Thoracic aorta endothelial cell (primary cell): ENCODE measurements at places on chromosomes 11 and 22. TPM values are rescaled to one million over a fixed set of nuclear protein-coding genes. Genes with fewer than 3 reads are reported as not detected.

TSPAN32 gene
- not detected in 2 replicates for total RNA-seq

TLCD5 gene
- 8.8 and 9.0 TPM in 2 replicates for total RNA-seq

TMEM218 gene
- 21.0 and 21.4 TPM in 2 replicates for total RNA-seq

TREH gene
- total RNA-seq: not detected in 2 replicates

B4GAT1 gene
- total RNA-seq: 20.2 and 29.2 TPM in 2 replicates

SWAP70 gene
- total RNA-seq: 209 and 247 TPM in 2 replicates

MOV10L1 gene
- total RNA-seq: 20.2 and 44.9 TPM in 2 replicates

TTC36 gene
- total RNA-seq: 0.27 and 0.50 TPM in 2 replicates

CRYBB3 gene
- not detected in 2 replicates for total RNA-seq

FOLR2 gene
- not detected in 2 replicates for total RNA-seq

CLDN25 gene
- total RNA-seq: not detected in 2 replicates

CRYBB2 gene
- total RNA-seq: 0.27 TPM in 1 of 2 replicates, not detected in the other

PSMD13 gene
- 184 and 220 TPM in 2 replicates for total RNA-seq

MUC5B gene
- under 0.01 TPM in 1 of 2 replicates, not detected in the other for total RNA-seq

IL17REL gene
- 0.13 and 0.22 TPM in 2 replicates for total RNA-seq

FADS1 gene
- 70.5 and 134 TPM in 2 replicates for total RNA-seq

NRGN gene
- 8.2 and 10.9 TPM in 2 replicates for total RNA-seq

SLC22A12 gene
- not detected in 2 replicates for total RNA-seq

SCGB1D2 gene
- total RNA-seq: not detected in 2 replicates

MYO7A gene
- total RNA-seq: 0.14 and 0.27 TPM in 2 replicates

DCDC1 gene
- under 0.01 and 0.50 TPM in 2 replicates for total RNA-seq

FGF4 gene
- total RNA-seq: not detected in 2 replicates

SPDYC gene
- total RNA-seq: not detected in 2 replicates

BTBD18 gene
- total RNA-seq: not detected in 2 replicates

MIEF1 gene
- total RNA-seq: 34.3 and 42.6 TPM in 2 replicates

MMP1 gene
- 5.2 and 2,491 TPM in 2 replicates for total RNA-seq

NLRP10 gene
- total RNA-seq: not detected in 2 replicates

LAYN gene
- total RNA-seq: 2.5 and 6.5 TPM in 2 replicates

RAPSN gene
- 0.07 and 0.13 TPM in 2 replicates for total RNA-seq

TFIP11 gene
- total RNA-seq: 34.2 and 41.5 TPM in 2 replicates

OR4D6 gene
- total RNA-seq: not detected in 2 replicates

GUCY1A2 gene
- total RNA-seq: 0.79 and 5.1 TPM in 2 replicates

PHOX2A gene
- not detected in 2 replicates for total RNA-seq

HINFP gene
- 19.8 and 21.8 TPM in 2 replicates for total RNA-seq

OR4D5 gene
- not detected in 2 replicates for total RNA-seq

CCDC81 gene
- 1.1 and 1.7 TPM in 2 replicates for total RNA-seq

OR51B5 gene
- not detected in 2 replicates for total RNA-seq

ALX4 gene
- not detected in 2 replicates for total RNA-seq

KLHDC7B gene
- not detected in 2 replicates for total RNA-seq

TSSK2 gene
- total RNA-seq: not detected in 2 replicates

CCDC89 gene
- not detected in 2 replicates for total RNA-seq

CHST1 gene
- total RNA-seq: 48.1 and 58.4 TPM in 2 replicates
